ENCODE measurements at places on chromosomes 2 and 18.

DNA sequence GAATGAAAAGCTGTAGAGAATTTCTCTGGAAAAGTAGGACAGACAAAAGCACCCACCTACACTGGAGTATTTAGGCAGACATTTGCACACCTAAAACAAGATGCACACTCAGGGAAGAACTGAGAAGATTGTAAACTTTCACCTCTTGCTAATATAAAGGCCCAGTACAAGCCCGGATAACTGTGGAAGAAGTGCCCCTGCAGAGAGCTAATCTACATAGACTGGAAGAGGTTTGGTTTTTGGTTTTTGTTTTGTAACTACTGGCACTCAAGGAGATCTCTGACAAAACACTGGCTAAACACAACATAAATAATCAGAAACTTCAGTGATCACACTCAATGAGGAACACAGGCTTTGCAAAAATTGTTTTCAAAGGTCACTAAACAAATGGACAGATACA, 782.2 kb upstream of the SLC8A1 start:
- DNase-seq: no peak

DNA sequence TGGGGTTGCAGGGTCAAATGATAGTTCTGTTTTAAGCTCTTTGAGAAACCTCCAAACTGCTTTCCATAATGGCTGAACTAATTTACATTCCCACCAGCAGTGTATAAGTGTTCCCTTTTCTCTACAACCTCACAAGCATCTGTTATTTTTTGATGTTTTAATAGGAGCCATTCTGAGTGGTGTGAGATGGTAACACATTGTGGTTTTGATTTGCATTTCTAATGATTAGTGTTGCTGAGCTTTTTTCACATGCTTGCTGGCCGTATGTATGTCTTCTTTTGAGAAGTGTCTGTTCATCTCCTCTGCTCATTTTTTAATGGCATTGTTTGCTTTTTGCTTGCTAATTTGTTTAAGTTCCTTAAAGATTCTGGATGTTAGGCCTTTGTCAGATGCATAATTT, 107.7 kb downstream of the PDE11A start:
- no peak for DNase-seq

- DNase-seq: no peak
These were observed 47.6 kb upstream of the HAAO start for GRCh38 chr2:42839809-42840501.

DNA sequence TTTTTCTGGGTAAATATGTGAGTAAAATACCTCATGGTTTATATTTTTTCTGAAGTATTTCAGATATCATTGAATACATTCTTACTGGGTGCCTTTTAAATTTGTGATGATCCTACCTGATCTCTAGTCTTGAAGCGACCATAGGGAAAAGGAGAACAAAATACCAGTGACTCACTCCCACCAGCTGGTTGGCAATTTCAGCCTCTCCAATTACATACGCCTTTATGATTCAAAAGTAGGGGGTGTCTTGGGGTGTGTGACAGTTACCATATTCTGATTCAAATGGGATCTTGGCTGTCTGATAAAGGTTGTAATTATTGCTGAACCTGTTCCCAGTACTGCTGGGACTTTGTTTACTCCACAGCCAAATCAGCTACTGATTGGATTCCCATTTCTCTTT, 175.9 kb upstream of the NXPH2 start:
- DNase-seq: no peak

- DNase-seq: no peak
These were observed 47.0 kb downstream of the TWIST2 start for GRCh38 chr2:238894950-238895298.

GRCh38 chr2:189698020-189698887, 23.8 kb downstream of the ANKAR start:
- peak; percentile 21 for DNase-seq

GRCh38 chr2:235820571-235820970, 326.7 kb downstream of the AGAP1 start:
- DNase-seq: no peak

- no peak for DNase-seq
These were observed 476.3 kb downstream of the SOX11 start for GRCh38 chr2:6168485-6168884.

- no peak for DNase-seq
These were observed 116.6 kb upstream of the RBBP8 start for GRCh38 chr18:22816266-22817176.

- no peak for DNase-seq
These were observed 88.8 kb downstream of the ACTR3 start for GRCh38 chr2:113978524-113979190.

GRCh38 chr2:15554525-15555218, 6.5 kb downstream of the NBAS start:
- no peak for DNase-seq

DNA sequence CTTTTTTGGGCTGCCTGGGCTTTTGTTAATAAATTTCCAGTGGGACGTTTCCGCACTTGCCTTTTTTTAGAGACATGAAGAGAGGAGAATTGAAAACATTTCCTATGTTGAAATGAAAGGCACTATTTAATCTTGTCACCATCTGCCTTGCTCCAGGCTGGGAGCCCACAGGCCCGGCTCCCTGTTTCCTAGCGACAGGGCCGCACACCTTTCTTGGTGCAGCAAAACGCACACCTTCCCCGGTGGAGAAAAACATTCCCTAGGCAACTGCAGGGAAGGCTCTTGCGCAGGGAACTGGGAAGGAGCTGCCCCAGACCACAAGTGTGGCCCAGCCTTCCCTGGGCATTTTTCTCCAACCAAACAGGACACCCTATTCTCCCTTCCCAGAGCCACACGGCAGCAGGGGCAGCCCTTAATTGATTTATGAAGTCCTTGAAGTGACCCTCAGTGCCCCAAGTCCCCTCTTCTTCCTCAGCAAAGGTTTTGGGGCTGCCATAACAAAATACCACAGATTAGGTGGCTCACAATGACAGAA, 132.9 kb upstream of the MSH6 start:
- DNase-seq: no peak

- DNase-seq: no peak
These were observed 97.2 kb downstream of the NCOA1 start for GRCh38 chr2:24588294-24588693.

- no peak for DNase-seq
These were observed 148.9 kb downstream of the DTNB start for GRCh38 chr2:25524507-25524906.

DNA sequence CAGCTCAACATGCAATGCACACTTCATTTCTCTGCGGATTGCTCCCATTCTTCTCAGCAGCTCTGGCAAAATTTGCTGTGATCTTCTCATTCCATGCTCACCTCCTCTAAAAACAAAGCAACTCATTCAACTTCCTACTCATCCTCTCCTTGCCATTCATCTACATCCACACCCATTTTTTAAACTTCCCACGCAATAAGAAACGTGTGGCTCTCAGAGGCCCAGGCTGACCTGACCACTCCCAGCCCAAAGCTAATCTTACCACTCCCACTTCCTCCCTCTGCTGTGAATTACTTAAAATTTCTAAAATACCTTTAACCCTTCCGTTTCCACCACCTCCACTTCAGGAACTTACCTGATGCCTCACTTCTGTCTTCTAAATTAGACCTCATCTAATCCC, 15.2 kb downstream of the ABCB11 start:
- no peak for DNase-seq

GRCh38 chr2:48445091-48445725, 84.7 kb upstream of the STON1 start:
- no peak for DNase-seq

GRCh38 chr2:88615822-88616221, 11.4 kb downstream of the EIF2AK3 start:
- no peak for DNase-seq

- no peak for DNase-seq
These were observed 98.7 kb upstream of the SLC66A3 start for GRCh38 chr2:11056614-11057013.

- no peak for DNase-seq
These were observed 4.3 kb downstream of the SOCS6 start for GRCh38 chr18:70293166-70293565.

DNA sequence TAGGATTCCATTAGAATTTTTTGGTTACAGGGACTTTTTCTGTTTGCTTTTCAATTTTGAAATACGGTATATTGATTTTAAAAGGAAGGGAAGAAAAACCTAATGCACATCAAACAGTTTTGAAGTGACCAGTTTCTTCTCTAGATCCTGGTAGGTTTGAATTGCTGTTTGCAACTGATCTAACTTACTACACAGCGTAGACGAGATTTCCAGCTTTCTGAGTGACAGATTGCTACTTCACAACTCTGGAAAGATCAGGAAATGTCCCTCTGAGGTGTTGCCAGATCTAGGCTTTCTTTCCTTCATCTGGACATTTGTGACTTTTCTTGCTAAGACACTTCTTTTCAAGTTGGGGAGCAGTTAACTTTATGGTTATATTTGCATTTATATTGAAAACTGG, 112.2 kb downstream of the DIS3L2 start:
- DNase-seq: no peak

DNA sequence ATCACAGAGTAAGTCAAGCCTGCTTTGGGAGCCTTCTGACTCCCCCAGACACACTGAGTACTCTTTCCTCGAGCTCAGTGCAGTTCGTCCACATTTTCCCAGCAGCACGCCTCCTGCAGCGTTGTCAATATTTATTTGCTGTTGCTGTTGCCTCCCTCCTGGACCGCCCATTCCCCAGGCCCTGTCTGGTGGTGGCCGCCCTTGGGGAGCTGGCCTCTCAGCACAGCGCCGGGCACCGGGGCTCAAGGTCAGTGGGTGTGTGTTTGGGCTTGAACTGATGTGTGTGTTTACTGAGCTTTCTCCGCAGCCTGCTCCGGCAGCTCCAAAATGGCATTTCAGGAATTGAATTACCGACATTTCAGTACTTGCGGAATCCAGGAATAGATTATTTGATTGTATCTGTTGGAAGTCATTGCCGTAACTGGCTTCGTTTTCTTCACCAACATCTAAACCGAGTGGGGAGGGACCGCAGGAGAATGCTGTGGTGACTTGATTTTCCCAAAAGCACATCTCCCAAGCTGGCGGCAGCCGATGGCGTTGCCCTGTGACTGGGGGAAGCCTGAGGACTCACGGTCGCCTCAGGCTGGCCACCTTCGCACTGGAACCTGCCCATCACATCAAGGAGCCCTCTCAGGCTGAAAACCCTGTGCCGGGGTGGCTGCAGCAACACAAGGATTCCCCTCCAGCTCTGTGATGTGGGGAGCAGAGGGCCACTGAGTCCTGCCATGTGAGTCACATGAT, 66.0 kb downstream of the HPCAL1 start:
- no peak for DNase-seq

GRCh38 chr2:46116150-46116549, 181.1 kb upstream of the EPAS1 start:
- no peak for DNase-seq

- DNase-seq: no peak
These were observed 120.0 kb upstream of the FHL2 start for GRCh38 chr2:105518897-105519296.

GRCh38 chr2:208799397-208799796, 392.8 kb downstream of the PTH2R start:
- DNase-seq: no peak

All from smooth muscle cell of the brain vasculature (primary cell).